NCI-H510A treated with DMSO at 0.1 percent for 48 hours (cell line): ENCODE measurements at places on chromosomes 1 and 21.

DNA sequence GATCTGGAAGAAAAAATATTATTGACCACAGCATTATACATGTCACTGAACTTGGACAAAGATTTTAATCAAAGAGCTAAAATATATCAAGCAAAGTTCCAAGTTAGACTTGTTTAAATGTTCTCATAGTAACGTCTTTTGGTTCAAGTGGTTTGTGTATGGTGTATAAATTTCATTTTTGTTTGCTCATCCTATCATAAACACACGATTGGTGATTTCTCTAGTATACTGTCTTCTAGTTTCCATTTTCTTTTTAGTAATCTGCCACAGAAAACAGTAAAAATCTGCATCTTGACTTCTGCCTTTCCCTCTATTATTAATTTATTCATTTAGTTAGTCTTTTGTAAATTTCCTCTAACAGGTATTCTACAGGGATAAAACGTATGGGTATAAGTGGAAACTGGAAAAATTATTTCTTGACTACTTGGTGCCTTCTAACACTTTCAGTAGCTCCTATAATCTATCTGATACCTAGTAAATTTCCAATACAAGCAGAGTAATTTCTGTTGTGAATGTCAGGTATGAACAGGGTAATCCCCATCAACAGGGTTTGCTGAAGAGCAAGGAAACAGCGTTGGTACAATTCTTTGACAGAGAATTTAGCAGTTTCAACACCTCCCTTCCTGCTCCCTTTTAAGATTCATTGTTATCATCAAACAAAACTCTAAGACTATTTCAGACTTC, 268.0 kb downstream of the PTPRC start:
- no peak for DNase-seq

DNA sequence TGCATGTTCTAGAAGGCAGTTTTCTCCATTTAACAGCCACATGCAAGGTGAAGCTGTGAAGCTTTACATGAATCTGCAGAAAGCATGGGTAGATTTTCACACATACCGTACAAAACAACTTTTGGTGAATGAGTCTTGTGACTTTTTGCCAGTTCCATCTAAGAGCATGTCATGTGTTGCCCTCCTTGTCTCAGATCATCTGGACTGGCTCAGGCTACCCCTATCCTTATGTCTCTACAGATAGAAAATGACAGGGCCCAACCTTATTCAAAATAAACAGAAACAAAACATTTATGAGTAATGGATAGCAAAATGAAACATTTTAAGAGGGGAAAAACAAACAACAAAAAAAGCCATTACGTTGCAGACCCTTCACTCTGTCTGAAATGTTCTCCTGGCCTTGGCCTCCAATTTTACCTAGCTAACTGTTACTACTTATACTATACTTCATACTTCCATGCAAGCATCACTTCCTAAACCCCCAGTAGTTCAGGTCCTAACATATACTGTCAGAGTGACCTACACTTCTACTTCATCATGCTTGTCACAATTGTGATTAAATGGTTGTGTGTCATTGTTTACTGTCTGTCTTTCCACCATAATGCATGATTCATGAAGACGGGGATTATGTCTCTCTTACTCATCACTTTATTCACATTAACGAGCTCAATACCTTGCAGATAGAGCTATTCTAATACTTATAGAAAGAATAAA, 39.0 kb downstream of the LRRC8C start:
- DNase-seq, result no peak

GRCh38 chr1:243890576-243890975, 40.5 kb upstream of the AKT3 start:
- DNase-seq, result no peak

GRCh38 chr1:182065126-182065845, 3.8 kb upstream of the ZNF648 start:
- no peak for DNase-seq

DNA sequence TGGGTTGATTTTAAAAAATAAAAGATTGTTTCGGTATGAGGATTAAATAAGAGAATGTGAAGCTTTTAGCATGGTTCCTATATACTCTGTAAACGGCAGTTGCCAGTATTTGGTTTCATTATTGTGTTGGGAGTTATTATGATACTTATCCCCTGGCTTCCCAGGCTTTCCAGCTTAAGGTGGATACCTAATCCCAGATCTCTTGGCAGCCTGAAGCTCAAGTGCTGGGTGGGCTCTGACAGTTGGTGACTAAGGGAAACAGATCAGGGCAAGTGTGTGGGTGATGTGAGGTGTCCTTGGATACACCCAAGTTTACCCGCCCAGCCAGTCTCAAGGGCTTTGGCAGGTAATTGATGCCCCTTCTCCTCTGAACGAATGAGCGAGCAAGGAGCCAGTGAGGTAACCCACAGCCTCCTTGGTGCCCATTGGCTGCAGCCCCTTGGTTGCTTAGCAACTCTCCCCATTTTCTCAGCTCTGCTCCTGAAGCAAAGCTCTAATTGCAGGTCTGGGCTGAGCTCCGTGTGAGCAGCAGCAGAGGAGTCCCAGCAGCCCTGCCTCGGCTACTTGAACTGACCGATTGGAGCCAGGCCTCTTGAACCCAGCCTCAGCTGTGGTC, 6.1 kb downstream of the IPO13 start:
- peak; percentile 95 for DNase-seq

GRCh38 chr1:44154049-44154448, 12.6 kb upstream of the KLF18 start:
- no peak for DNase-seq

DNA sequence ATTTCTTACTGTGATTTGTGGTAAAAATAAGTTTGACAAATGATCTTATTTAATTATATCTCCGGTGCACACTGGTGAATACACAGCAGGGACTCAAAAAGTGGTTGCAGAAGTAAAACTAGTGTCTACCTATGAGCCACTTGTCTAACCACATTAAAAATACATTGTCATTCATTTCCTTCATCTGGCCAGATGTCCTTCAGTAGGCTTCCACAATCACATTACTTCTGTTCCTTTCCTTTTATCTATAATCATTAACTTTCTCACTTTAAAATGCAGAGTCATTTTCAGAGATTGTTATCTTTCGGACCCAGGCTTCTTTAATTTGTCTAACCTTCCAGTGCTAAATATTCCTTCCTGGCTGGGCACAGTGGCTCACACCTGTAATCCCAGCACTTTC, 3.0 kb downstream of the RBBP5 start:
- DNase-seq, result no peak

- DNase-seq, result peak; percentile 43
These were observed 60.1 kb downstream of the TMCO4 start for GRCh38 chr1:19739628-19740027.

- DNase-seq, result no peak
These were observed 23.4 kb downstream of the SLAMF6 start for GRCh38 chr1:160499631-160500030.

GRCh38 chr1:245683676-245684075, 528.9 kb downstream of the KIF26B start:
- no peak for DNase-seq

DNA sequence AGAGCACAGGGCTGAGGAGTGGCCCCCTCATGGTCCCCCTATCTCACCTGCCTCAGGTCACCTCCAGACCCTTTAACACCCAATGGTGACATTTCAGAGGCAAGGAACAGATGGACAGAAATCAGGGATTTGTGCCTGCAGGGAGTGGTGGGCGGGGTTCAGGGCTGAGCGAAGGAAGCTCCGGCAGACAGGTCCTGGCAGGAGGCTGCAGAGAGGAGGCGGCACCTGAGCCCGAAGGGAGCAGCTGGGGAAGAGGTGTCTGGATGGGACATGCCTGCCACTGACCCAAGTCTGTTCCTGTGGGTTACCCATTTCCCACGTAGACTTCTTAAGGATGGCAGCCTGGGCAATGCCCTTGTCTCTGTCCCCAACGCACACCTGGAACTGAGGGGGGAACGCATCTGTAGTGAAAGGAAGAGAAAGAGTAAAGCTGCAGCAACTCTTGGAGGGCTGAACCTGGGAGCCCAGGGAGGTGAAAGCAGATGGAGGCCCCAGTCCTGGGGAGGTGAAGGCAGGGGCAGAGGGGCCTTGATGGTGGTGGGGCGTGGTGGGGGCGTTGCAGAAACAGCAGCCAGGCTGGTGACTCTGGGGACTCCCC, 61.6 kb upstream of the ADARB1 start:
- DNase-seq, result no peak

- no peak for DNase-seq
These were observed 37.6 kb downstream of the DIPK1A start for GRCh38 chr1:92923664-92924063.

GRCh38 chr1:98991127-98992012, 13.3 kb downstream of the PLPPR5 start:
- DNase-seq, result no peak

- DNase-seq, result no peak
These were observed 30.7 kb upstream of the WASF2 start for GRCh38 chr1:27520651-27521050.

- DNase-seq, result no peak
These were observed 504.1 kb upstream of the PKN2 start for GRCh38 chr1:88179943-88180342.

DNA sequence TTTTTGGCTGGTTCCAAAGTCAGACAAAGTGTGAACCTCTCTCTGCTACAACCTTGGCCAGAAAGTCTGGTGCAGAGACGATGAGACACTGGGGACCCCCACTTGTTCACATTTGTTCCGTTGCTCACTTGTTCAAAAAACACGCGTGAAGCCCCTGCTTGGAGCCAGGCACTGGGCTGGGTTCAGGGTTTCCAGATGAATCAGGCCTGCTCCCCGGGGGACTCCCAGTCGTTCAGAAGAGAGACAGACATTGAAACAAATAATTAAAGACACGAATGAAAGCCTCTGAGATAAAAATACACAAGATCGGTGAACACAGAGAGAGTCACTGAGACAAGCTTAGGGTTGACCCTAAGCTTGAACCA, 101.5 kb upstream of the RUNX3 start:
- DNase-seq, result no peak

DNA sequence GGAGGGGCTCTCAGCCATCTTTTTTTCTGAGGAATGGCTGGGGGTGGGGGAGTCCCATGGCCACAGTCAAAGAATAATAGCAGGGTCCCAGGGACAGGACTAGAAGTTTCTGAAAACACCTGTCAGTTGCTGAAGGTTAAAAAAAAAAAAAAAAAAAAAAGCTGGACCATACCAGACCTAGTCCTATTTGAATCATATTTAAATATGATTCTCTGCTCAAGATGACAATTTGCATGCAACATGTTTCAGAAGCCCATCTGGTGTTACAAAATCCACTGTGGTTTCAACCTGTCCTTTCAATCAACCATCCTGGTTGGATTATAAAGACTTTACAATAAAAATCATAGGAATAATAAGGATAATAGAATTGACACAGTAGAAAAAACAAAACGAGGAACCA, 153.7 kb downstream of the TENT5C start:
- DNase-seq, result no peak

- DNase-seq, result no peak
These were observed 366.1 kb upstream of the PTBP2 start for GRCh38 chr1:96355521-96355920.

DNA sequence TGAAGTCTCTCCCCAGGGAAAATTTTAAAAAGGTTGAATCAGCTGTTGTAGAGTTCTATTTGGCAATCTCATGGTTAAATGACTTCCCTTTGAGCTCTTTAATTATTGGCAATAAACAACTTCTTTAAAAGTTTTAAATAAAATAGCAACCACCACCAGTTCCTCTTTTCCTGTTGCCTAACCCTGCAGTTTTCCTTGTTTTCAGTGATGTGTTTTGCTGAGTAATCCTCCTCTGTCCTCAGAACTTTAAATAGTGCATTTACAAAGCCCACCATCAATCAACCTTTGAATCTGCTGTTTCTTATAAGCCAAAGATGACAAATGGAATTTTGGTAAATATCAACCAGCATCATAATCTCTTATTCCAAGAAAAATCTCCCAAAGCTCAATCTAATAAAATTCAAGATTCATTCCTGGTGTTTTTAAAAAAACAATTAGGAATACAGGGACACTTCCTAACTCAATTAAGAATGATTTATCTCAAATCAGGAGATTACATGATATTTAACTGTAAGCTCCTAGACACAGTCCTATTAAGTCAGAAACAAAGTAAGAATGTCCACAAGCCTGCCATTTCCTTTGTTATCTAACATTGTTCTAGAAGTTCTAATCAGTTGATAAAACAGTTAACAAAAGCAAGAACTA, 14.8 kb downstream of the AVPR1B start:
- DNase-seq, result no peak

DNA sequence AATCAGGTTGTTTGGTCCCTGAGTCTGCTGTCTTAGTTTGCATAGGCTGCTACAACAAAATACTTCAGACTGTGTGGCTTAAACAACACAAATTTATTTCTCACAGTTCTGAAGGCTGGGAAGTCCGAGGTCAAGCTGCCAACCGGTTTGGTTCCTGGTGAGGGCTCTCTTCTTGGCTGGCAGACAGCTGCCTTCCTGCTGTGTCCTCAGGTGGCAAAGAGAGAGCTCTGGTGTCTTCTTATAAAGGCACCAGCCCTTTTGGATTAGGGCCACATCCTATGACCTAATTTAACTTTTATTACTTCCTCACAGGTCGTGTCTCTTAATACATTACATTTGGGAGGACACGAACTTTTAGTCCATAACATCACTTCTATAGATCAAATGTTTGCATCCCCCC, 89.6 kb upstream of the CD34 start:
- no peak for DNase-seq

DNA sequence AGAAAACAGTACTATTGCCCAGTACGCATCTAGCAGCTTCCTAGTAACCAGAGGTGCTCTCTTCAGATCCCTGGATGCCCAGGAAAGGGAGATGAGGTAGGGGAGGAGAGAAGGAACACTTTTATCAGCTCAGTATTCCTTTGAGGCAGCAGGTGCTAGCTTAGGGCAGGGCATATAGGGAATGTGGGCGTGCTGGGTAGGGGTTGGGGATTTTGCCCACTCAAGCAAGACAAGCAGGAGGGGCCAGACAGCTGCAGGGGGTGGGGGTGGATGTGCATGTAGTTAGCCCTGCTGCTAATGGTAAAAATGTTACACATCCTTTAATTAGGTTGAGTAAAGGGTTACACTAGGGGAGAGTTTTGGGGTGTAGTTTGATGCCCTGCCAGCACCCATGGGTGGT, 18.1 kb upstream of the AVPR1B start:
- DNase-seq, result no peak

DNA sequence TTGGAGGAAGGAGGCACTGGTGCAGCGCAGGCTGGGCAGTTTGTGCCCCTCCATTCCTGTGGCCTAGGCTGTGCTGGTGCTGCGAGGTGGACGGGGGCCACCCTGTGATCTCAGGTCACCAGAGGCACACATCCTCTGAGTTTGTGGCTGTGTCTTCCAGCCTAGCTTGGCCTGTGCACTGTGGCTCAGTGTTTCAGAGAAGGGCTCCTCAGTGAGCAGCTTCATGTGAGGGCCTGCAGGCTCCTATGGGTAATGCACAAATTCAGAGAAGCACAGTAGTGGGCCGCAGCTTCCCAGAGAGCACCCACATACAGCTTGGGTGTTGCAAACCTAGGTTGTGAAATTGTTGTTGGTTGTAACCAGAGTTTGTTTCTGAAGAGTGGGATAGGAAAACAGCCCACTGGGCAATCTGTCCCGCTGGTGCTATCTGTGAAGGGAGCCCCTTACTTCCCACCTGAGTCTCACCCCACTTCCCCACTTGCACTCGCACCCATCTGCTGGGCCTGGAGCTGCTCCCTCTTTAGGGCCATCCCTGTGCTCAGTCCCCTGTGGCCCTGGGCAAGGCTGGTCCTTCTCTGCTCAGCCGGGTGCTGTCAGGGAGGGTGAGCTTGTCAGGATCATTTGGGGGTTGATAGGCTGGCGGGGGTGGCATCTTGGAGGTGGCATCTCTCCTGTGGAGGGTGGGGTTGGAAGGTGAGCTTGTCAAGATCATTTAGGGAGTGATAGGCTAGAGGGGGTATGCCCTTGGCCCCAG, 30.2 kb downstream of the SNAP47 start:
- DNase-seq, result no peak
